ENCODE measurements at places on chromosomes 7 and 10. TPM values are rescaled to one million over a fixed set of nuclear protein-coding genes. Genes with fewer than 3 reads are reported as not detected.

Gene ITGB8
- total RNA-seq = 2.3 TPM

DNA sequence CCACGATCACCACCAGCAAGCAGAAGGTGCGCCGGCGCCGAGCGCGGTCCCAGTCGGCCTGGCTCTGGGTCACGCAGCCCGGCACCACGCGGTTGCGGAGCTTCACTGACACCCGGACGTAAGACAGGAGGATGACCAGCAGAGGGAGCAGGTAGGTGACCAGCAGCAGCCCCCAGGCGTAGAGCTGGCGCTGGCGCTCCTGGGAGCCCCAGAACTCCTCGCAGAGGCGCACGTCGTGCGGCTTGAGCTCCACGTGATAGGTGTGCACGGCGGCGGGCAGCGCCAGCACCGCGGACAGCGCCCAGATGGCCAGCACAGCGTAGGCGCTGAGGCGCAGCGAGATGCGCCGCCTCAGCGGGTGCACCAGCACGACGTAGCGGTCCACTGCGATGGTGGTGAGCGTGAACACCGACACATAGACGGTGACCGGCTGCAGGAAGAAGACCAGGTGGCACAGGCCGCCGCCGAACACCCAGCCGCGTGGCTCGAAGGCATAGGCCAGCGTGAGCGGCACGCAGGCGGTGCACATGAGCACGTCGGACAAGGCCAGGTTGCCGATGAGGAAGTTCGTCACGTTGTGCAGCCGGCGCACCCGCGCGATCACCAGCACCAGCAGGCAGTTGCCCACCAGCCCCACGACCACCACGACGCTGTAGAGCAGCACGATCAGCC is 920 bp downstream of the PRLHR start:
- peaks cover 57% of the 10 kb centered on the region for H3K27me3 ChIP-seq
- no peak overlapping the region for H3K4me3 ChIP-seq
- DNase-seq = peak; percentile 8
- no peak overlapping the region for H3K27ac ChIP-seq

DNA sequence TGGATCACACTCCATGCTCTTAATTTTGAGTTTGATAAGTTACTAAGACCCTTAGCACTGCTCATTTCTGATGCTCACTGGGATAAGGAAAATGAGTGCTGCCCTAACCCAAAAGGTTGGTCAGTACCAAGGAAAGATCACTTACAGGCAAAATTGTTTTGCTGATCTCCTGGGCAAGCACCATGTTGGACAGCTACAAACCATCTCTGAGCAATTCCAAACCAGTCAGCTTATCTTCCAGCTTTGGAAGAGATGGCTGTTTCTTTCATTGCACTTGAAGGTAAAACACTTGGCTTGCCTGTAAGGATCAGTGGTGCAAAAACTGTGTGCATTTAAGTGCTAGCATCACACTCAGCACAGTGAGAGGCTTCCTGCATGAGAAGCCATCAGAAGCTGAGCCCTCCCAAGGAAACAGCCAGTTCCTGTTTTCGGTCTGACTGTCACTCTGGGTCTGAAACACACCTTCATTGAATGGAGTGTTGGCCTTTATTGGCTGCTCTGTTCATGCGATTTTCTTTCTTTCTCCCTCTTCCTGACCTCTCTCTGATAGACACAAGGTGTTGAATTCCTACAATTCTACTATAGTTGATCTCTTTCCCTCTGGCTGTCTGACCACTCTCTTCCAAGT is 126.4 kb upstream of the GHITM start:
- no peak for DNase-seq
- no peaks in the 10 kb centered on the region for H3K27me3 ChIP-seq
- H3K36me3 ChIP-seq = no peaks in the 10 kb centered on the region

DNA sequence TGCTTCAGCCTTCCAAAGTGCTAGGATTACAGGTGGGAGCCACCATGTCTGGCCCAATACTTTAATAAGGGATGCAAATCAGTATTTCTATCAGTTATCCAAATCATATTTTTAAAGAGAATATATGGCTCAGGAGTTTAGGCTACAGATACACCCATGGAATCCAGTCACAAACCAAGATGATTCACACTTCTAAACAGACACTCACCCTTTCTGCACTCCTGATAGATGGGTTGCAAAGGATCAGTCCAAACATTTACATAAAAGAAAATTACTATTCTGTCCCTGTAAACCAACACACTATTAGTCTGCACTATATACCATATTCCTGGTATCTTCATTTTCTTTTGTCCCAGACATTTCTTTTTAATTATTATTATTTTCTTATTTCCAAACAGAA is 2.2 kb downstream of the MORN4 start:
- no peak for DNase-seq
- no peak overlapping the region for H3K4me3 ChIP-seq
- no peaks in the 10 kb centered on the region for H3K36me3 ChIP-seq

DNA sequence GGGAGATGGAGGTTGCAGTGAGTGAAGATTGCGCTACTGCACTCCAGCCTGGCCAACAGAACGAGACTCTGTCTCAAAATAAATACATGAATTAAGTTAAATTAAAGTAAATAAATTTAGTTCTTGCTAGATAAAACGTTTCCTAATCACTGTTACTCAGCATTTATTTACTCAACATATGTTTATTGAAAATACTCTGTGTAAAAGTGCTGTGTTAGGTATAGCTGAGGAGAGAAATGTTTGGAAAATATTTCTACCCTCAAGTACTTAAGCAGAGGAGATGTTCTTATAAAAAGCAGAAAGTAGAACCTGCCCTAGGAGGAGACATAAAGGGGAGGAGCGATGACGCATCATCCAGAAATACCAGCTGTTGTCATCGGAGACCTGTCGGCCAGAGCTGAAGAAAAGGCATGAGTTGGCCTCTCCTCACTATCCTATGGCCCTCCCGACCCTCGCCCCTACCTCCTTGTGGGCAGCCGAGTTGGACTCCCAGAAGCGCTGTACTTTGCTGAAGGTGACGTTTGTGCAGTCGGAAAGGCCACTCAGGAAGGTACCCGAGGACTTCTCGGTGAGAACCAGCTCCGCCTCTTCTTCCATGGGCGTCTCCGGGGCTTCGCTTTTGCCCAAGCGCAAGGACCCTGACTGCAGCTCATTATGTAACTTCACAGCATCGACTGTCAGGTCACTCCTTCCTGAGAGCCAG is 1.1 kb downstream of the RRP12 start:
- H3K36me3 ChIP-seq = peaks cover 3% of the 10 kb centered on the region
- DNase-seq = no peak
- H3K4me1 ChIP-seq = peaks cover 15% of the 10 kb centered on the region
- H3K4me3 ChIP-seq = peak overlapping the region; percentile 81
- no peaks in the 10 kb centered on the region for H3K27me3 ChIP-seq

DNA sequence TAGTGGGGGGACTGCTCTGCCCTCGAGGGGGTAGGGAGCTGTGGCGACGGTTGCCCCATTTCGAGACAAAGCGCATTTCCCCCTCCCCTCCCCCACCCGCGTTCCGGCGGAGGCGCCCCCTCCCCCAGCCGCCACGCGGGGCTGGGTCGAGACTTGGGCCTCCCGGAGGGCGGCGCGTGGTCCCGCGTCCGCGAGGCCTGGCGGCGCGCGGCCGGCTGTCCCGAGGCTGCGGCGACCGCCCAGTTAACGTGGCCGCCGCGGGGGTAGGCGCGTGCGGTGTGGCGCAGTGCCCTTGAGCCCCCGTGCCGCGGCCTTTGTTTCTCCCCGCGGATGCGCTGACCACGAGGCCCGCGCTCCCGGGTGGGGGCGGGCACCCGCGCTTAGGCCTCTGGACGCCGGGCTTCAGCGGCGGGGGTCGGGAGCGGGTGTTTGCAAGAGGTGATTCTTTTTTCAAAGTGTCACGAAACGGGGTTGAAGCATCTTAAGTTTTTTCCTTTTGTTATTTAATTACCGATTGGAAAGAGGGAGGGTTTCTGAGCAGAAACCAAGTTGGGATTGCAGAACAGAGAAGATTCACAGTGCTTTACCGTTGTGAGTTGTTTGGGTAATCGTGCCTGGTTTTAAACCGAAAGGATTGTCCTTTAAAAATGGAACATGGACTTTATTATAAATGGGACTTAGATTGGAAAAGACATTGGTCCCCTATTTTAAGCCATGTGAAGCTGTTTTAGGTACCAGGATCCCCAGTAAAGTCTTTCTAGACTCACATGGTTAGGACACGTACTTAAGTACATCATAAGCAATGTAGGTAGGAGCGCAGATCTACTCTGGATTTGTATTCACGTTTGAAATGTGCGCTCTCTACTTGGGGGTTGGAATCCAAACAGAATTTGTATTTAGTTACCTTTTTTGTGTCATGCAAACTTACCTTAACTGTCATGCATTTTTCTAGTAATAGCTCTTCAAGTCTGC is 760 bp downstream of the CBX3 start:
- peak overlapping the region; percentile 99 for H3K4me3 ChIP-seq
- DNase-seq = no peak

Data from thymus (tissue), 14 donors.